ENCODE measurements at places on chromosomes 1 and 21.

DNA sequence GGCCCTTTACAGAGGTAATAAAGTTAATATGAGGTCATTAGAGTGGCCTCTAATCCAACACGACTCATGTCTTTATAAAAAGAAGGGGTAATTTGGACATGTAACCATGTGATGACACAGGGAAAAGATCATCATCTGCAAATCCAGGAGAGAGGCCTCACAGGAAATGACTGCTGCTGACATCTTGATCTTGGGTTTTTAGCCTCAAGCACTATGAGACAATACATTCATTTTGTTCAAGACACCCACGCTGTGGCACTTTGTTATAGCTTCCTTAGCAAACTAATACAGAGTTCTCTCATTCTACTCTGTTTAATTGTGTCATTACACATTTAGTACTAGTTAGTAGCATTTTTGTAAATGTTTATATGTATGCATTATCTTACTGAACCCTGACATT is 64.0 kb upstream of the RUNX1 start:
- DNase-seq = no peak

- DNase-seq = no peak
Observed at GRCh38 chr1:25871704-25872494, 3.6 kb downstream of the PAQR7 start.

DNA sequence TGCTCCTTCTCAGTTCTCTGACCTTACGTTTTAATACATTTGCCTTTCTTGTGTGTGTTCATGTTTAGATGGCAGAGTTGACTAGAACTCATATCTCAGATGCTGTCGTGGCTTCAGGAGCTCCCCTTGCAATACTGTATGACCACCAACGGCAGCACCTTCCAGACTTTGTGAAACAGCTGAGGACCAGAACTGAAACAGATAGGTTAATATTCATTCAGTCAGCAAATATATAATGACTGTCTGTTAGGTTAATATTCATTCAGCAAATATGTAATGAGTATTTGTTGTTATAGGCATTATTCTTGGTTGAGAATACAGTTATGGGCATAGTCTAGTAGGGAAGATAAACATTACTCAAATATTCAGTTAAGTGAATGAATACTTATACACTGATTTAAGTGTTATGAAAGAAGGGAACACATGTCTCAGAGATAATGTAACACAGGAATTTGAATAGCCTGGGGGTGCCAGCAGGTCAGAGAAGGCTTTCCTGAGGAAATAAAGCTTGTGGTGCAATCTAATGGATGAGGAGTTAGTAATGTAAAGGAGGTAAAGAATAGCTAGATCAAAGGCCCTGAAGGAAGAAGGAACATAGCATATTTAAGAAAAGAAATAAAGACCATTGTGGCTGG is 88.5 kb downstream of the CEP350 start:
- no peak for DNase-seq

- DNase-seq = no peak
Observed at GRCh38 chr1:198500096-198500495, 40.4 kb downstream of the ATP6V1G3 start.

DNA sequence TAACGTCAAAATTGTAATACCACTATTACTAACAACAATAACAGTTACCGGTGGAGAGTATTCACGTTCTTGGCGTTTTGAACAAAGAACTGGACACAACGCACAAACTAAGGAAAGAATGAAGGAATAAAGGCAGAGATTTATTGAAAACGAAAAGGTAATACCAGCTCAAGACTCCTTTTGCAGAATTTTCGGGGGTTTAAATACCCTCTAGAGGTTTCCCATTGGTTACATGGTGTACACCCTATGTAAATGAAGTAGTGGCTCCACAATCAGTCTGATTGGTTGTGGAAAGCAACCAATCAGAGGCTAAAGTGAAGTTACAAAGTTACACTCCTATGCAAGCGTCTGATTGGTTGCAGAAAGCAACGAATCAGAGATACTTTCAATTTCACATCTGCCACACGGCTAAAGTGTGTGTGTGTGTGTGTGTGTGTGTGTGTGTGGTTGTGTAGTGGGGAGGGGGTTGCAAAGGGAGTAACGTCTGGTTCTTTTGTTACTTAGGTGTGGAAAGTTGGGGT is 1.1 kb upstream of the GTF2B start:
- DNase-seq = no peak

DNA sequence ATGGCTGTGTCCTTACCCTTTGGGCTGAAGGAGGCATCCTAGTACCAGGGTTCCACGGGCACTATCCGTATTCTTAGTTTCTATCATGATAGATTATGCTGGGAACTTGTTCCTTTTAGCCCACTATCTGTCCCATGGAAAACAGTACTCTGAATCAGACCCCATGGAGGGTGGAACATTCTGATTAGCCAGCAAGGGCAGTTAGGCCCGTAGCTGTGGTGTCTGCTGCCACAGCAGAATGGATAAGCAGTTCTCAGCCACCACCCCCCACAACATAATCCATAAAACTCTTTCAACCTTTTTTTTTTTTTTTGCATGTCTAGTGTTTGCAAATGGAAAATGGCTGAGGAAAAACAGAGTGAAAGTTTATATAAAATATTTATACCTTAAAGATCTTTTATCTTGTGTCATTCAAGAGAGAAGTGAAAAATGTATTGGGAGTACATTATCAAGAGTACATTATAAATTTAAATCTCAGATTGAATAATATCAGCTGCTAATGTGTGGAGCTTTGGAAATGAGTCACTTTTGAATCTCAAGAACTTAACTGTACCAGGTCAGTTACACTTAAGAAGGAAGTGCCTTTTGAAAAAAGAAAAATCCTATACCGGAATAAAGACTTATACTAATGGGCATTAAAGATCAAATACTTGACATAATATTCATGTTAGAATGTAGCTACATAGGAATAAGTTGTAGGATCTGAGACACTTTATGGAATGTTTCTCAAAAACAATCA is 80.3 kb downstream of the NFIA start:
- no peak for DNase-seq

DNA sequence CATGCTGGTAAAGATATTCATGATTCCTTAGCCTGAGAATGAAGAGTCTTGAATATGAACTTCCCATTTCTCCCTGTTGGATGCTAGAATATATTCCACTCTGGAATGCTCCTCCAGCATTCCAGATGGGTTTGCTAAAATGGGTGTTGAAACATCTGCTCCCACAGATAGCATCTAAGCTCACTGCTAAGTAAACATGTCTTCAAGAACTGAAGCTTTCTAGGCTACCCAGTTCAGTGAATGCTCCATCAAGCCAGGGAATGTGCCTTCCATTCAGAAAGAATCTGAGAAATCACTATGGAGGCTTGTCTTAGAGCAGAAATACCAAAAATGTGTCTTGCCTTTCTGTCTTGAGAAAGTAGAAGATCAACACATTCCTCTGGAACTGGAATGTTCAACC is 81.1 kb downstream of the TNFSF18 start:
- no peak for DNase-seq

DNA sequence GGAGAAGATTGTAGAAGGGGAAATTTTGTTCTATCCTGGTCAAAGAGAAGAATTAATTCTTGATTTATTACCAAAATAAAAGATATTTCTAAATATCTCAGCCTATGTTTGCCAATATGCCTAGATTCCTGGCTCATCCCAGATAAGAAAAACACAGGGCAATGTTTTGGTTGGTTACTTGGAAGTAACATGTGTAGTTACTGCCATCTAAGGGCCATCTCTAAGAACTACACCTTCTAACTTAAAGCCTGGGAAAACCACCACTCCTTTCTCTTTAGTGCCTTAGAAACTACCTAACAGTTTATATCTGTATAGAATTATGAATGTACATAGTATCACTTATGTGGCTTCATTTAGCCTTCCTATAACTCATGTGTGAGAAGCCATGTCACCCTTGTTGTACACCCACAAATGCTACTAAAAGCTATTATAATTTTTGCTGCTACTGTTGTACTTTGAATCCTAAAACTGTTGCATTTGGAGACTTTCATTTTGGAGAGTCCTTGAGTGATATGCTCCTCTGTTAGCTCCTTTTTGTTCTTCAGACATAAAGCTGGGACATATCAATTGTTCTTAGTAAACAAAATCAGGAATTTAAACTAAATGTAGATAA is 4.5 kb downstream of the AIM2 start:
- no peak for DNase-seq

DNA sequence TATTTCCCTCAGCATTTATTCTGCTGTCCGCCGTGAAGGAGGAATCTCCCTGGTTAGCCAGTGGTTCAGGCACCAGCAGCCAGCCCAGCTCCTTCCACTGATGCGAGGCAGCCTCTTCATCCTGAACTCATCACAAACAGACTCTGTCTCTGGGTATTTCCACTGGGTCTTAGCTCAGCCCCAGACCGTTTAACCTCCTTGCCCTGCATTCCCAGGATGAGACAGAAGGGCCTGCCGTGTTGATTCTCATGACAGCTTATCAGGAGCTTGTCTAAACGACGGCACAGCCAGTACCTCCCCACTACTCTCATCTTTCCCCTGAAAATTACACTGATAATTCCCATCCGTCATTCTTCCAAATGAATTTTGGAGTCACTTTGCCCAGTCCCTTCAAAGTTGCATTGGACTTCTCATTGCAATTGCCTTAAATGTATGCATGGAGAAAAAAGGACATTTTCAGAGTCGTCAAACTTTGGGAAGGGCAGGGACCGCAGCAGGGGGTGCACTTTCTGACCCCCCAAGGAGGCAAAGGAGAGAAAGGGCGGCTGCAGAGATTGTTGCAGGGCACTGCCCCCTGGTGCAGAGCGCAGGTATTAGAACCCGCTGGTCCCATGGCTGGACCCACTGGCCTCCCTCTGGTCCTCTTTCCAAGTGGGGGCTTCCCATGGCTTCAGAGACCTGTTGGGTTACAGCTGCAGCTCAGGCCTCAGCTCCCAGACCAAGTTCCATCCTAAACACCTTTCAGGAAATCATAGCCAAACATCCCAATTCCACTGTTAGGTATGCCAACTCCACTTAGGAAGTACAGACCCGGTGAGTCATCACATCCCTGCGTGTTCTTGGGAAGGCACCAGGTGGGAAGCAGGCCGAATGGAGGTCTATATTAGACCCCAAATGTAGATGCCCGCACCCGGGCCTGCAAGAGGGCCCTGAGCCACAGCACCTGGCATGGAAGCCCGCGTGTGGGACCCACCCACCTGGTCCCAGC is 3.7 kb upstream of the MEGF6 start:
- no peak for DNase-seq

GRCh38 chr1:224430511-224431113 is 4.0 kb downstream of the WDR26 start:
- no peak for DNase-seq

- DNase-seq = no peak
Observed at GRCh38 chr1:157771661-157772425, 5.1 kb downstream of the FCRL2 start.

DNA sequence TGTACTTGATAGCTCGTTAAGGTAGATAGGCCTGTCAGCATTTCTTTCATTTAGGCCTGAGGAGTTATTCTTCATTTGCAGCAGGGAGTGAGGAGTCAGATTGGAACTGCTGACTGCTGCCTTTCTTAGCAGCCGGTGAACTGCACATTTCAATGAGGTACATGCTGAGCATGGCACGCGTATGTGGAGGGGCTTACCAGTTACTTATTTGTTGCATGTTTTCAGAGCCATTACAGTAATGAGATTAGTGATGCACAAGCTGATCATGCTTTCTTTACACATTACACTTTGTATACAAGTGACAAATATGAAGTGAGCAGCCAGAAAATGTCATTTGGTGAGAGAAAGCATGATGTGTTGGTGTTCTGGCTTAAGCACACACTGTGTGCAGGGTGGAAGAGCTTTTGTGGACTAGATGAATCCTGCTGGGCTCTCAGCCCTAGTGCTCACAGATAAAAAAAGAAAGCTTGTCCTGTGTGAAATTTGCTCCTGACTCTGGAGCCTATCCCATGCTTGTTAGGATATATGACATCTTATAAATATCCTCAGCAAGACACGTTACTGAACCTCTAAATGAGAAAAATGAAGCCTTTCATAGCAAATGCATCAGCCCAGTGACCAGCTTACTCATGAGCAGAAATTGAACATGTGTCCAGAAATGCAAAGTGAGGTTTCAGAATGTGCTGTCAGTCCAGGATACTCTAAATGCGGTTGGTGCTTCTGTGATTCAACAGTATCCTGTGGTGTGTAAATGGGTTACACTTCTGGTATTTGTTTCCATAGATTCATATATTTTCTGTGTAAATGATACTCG is 574.7 kb upstream of the ADGRL2 start:
- DNase-seq = no peak

- DNase-seq = no peak
Observed at GRCh38 chr1:24970399-24970753, 40.3 kb upstream of the RUNX3 start.

DNA sequence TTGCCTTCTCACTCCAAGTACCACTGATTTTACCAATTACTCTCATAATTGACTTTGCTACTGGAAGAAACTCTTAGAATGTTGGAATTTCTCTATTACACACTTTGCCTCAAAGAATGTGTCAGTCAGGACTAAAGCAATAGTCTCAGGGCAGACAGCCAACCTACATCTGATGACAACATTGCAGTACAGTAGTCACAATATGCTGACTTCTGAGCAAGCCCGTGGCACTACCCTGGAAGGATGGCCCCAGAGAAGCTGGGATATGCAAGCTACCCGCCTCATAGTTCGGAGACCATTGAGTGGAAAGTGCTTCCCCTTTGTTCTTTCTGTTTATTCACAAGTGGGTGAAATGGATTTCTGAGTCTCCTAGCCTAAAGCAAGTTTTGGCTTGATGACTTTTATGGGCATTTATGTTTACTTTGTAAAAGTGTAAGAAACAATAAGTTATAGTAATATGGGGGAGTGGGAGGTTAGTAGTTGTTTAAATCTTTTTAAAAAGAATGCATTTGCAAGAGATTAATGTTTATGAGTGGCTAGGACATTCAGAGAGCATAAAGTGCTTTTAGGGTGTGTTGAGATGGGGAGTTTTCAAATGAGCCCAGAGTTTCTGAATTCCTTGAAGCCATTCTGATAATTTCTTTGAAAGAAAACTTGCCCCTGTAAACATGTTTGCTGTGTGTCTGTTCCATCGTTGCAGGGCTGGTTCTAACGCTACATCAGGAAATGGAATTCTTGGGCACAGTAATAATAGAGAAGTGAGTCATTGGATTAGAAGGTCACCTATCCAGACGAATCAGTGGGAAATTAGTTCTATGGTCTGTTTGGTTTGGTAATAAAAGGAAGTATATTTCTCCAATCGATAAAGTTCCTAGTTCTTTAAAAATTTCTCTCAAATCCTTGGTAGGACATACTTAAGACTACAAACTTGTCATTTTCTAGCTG is 63.8 kb downstream of the LMO4 start:
- no peak for DNase-seq

DNA sequence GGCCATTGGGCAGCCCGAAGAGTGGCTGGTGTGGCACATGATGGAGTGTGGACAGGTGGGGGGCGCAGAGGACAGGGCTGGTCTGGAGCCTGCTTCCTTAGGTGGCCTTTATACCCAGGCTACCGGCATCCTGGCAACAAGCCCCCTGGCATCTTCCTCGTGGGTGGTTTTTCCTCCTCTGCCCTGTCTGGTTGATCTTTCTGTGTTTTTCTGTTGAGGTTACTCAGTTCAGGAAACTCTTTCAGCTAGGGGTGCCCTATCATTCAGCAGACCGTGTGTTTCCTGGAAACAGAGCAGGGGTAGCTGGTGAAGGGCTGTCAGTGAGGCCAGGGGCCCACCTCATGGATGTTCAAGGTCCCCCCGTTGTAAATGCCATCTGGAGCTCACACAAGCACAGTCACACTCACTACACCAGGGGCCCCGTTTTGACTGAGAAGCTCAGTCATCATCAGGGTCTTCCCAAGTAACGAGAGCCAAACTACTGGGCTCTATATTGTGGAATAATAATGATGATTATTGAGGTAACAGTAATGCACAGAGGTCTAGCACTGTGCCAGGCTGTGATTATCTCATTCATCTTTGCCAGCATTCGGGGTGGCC is at the start of gene KRTAP12-4:
Gene KRTAP12-4, minus strand, starts transcription at position 84 of the 600 bp plus-strand sequence. Its CDS starts 45 bp downstream, at position 39.
- no peak for DNase-seq
